Fibroblast of skin of right quadriceps (primary cell): ENCODE measurements at places on chromosomes 11 and 22.

- peak; percentile 13 for DNase-seq
Observed at GRCh38 chr11:30984827-30985226, 384.7 kb downstream of the DCDC1 start.

GRCh38 chr11:42013656-42014201, 554.3 kb upstream of the LRRC4C start:
- DNase-seq, result peak; percentile 42

DNA sequence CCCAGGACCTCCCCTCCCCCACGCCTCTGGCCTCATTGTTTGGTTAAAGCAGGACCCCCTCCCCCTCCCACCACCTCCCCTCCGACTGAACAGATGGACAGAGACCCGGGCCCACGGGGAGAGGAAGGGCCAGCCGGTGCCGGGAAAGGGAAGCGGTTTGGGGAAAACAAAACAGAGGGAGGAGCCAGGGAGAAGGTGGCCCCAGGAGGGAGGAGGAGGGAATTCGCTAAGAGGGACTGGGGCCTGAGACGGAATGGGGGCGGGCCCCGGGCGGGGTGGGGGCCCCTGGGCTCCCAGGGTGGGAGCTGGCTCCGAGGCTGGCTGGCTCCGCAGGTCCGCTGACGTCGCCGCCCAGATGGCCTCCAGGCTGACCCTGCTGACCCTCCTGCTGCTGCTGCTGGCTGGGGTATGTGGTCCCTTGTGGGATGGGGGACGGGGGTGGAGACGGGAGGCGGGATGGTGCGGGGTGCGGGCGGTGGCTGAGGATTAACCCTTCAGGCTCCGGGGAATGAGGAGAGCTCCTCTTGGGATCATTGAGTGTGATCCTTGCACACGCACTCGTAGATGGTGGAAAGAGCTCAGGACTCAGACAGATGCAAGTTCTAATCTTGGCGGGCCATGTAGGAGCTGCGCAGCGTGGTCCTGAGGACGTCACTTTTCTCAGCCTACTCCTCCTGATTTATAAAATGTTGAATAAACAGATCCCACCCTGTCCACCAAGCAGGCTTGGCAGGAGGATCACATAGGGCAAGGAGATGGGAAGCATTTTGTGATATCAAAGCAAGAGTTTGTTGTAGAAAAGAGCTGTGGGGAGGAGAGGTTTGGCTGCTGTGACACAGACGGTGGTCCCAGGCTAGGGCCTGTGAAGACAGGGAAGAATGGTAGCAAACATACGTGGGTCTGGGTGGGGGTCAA, 688 bp downstream of the SERPING1 start:
- peak; percentile 63 for DNase-seq

DNA sequence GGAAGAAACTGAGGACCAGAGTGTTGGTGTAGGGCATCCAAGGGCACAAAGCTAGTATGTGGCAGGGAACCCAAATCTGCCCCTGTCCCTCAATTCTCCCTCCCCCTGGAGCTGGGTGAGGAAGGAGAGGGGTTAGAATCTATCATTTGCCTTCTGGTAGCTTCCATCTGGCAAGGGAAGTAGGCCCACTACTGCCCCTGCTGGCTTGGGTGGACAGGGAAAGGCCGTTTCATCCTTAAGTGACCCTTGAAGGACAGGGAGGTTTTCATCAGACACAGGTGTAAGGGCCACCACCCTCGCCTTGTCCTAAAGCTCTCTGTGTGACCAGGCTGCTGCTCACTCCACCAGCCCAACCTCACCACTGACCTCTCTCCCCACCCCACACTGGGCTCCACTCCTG, 22.1 kb downstream of the NECTIN1 start:
- no peak for DNase-seq

DNA sequence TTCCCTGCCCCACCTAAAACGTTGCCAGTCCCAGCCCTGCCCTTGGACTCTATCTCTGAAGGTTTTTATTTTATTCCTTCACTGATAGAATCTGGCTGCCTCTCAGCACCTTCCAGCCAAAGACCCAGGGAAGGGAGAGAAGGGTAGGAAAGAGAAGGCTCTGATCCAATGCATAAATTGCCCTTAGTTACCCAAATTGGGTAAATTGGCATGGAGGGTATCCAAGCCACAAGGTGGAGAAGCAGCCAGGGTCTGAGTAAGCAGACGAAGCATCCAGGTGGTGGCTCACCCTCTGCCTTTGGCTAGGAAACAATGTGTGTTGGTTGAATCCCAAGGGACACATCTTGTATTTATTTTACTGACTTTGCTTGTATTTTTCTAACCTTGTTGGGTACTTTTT, 89.0 kb downstream of the FEZ1 start:
- DNase-seq, result no peak

GRCh38 chr11:5071799-5072198, 2.4 kb downstream of the OR52E1 start:
- DNase-seq, result no peak

DNA sequence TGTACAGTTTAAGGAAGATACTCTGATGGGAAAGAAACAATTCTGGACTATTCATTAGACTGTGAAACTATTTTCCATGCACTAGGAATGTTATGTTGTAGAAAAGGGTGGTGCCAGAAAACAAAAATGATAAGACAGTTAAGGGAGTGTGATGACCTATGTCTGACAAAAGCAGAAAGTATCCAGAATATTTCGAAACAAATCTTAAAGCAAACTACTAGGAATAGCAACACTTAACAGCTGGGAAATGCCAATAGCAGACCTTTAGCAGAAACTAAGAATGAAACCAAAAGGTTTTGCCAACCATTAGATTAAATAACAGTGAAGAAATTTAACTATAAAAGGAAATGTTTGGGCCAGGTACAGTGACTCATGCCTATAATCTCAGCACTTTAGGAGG, 3.3 kb upstream of the ARHGAP20 start:
- peak; percentile 66 for DNase-seq

GRCh38 chr11:74195828-74196227, 24.7 kb downstream of the PPME1 start:
- DNase-seq, result peak; percentile 15

DNA sequence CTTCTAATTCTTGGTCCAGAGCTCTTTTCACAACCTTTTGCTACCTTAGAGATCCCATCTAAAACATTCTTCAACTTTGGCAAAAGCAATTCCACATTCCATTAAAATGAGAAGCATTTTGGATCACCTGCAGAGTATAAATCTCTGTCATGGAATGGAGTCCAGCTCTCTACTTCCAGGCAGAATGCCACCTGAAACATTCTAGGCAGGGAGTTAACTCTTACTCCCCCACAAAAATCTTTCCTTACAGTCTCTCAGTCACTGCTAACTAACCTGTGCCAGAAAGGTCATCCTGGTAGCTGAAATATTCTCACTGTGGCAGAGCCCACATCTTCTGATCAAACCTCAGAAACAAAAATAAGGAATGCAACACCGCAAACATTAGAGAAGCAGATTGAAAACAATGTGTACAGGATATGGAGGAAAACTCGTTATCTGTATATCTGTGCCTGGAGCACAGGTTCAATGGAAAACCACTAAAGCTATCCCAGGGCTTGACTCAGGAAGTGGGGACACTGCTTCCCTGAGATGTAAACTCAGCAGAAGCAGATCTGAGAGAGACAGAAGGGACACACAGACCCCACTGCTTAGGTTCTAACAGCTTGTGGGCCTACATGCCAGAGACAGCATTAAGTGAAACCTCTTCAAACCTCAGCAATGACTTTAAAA, 78.9 kb downstream of the KCNC1 start:
- no peak for DNase-seq

DNA sequence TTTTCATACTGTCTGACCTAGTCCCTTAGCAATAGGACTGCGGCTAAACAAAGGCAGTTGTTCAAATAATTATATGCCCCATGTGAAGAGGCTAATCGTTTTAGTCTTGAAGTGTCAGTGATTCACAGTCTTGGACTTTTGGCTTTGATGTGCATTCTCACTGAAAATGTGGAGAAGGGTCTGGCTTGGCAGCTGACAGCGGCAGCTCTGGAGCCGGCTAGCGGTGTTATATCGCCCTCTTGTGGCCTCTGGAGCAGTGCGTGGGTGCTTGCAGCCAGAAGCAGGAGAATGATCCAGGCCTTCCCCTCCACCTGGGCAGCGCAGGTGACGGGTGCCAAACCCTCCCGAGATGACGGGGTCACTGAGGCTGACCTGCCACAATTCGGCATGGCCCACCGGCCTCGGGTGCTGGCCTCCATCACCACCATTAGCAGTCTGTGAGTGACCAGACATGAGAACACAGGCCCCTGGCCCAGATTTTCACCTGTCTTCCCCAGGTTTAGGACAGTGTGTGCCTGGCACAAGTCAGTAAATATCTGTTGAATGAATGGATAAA, 90.3 kb upstream of the PITPNB start:
- peak; percentile 88 for DNase-seq

DNA sequence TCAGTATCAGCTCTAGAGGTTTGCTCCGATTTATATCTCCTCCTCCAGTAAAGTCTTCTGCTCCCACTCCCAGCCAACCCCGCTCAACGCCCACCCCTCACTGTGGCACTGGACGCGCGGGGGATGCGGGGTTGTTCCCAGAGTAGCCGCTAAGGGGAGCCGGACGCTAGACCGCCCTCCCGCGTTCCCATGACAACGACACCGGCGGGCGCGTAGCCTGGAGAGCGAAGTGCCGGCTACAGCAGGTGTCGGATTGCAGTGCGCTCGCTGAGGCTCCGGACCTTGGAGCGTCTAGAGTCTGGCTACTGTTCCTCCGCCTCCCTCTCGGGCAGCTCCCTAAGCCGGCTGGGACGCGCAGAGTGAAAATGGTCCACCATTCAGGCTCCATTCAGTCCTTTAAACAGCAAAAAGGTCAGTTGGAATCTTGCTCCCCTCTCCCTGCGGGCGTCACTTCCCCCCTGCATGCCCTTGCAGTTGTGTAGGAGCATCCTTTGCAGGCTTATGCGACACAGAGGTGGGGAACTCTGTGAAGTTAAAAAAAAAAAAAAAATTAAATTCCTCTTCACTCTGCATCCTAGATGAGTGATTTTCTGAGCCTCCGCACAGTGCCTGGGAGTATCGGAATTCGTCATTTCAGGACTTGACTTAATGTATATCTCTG, at the start of gene ANO3:
Gene ANO3 (plus strand): TSS at position 220 of the 661 bp plus-strand sequence. CDS start 146 bp downstream, at position 366.
- DNase-seq, result peak; percentile 83

DNA sequence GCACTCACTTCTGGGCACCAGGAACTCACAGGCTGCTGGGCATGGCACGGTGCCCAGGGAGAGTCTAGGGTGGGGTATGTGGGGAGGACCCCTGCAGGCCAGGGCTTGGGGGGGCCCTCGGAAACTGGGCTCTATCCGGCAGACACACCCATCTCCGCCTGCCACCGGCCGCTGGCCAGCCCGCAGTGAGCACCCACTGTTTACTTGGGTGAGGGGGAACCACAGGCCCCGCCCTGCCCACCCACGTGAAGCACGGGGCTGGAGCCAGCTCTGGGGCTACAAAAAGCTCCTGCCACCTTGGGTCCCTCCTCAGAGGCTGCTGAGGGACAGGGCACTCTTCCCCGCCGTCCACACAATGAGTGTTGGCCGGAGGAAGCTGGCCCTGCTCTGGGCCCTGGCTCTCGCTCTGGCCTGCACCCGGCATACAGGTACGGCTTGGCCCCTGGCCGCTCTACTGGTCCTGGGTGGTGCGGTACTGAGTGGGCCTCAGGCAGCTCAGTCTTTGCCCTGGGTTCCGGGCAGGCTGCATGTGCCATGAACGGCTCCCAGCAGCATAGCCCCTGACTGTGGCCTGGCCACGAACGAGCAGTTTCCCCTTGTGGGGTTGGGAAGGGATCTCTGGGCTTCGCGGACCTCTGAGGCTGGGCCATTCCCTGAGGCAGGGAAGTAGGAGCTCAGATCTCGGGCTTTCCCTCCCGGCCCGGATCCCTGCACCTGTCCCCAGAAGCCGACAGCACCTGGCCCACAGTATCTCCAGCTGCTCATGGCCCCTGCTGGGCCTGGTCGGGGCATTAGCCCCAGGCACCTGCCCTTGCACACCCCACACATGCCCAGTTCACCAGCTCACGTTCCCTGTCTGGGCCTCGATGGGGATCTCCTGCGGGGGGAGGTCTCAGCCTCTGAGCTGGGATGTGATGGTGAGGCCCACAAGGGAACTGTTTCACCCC, at the start of gene MUC5AC:
Gene MUC5AC (plus strand): TSS at position 309 of the 947 bp plus-strand sequence. CDS start 47 bp downstream, at position 356.
- DNase-seq, result no peak

DNA sequence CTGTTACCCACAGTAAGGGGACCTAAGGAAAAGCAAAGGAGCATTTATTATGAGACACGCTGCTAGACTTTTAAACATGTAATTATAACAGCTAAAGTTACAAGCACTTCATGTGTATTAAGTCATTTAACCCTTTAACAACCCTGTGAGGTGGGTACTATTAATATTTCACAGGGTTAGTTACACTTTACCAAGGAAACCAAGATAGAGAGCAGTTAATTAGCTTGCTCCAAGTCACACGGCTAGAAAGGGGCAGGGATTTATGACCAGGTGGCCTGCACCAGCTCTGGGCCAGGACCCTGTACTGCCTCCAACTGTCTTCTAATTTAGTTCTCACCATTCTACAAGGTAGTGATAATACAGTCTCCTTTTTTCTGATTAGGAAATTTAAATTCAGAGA, 74.9 kb downstream of the RPL27A start:
- DNase-seq, result no peak

GRCh38 chr22:28074526-28074925, 155.5 kb upstream of the PITPNB start:
- DNase-seq, result no peak

- DNase-seq, result no peak
Observed at GRCh38 chr11:104324276-104324675, 160.3 kb upstream of the PDGFD start.

DNA sequence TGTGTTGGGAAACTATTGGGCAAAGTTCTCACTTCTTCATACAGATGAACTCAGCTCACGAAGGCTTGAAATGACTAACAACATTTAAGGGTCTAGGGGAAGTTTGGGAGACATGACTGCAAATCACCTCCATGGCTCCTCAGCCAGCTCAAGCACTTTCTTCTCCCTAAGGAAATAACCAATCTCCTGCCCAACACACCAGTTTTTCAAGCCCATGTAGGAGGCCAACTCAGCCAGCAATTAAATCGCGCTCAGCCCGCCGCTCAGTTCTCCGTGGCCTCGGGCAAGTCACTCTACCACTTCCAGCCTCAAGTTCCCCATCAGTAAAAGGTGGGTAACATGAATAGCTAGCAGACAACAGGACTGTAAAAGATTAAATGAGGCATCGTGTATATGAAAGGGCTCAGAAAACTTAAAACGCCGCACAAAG, 796 bp downstream of the POLDIP3 start:
- DNase-seq, result no peak
